Astrocyte (in vitro differentiated cells and primary cell): ENCODE measurements at places on chromosomes 12 and 14.
A peak's percentile ranks its signal among the peaks of the same experiment; 100 is the strongest.

- no peak for DNase-seq
Measured at GRCh38 chr12:31407562-31407961, 81.6 kb upstream of the SINHCAF start.

- peak; percentile 15 for DNase-seq
Measured at GRCh38 chr14:36214476-36215216, 38.1 kb upstream of the PTCSC3 start.

GRCh38 chr12:111389635-111390034 lies 16.1 kb upstream of the SH2B3 start:
- DNase-seq = no peak

DNA sequence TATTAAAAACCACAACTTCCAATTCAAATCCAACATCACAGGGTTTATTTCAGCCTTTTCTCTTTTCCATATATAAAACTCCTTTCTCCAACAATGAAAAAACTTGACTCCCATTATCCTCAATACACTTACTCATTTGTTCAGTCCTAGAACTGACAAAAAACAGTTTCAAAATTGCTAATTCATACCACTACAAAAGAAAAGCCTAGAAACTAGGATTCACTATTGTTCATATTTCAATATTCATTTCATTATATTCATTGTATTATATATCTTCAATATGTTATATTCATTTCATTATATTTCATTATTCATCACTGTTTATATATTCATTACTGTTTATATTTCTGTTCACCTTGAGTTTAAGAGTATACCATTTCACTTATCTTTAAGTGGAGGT lies 85.8 kb downstream of the NUMB start:
- DNase-seq = no peak

GRCh38 chr14:90691627-90692026 lies 124.6 kb downstream of the TTC7B start:
- DNase-seq = no peak

DNA sequence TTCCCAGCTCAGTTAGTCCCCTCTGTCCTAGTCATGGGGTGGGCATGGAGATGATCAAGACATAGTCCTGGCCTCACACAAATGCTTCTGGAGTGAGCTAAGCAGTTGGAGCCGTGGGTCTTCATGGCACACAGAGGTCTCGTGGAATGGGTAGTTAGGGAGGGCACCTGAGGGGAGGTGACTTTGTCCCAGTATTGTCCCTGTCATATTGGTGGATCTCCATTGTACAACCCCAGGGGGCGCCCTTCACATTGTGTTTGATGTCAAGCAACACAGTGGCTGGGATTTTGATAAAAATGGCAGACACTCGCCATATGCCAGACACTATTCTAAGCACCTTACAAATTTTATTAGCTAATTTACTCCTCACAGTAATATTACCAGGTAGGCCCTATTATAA lies 175.4 kb upstream of the LHX5 start:
- no peak for DNase-seq

DNA sequence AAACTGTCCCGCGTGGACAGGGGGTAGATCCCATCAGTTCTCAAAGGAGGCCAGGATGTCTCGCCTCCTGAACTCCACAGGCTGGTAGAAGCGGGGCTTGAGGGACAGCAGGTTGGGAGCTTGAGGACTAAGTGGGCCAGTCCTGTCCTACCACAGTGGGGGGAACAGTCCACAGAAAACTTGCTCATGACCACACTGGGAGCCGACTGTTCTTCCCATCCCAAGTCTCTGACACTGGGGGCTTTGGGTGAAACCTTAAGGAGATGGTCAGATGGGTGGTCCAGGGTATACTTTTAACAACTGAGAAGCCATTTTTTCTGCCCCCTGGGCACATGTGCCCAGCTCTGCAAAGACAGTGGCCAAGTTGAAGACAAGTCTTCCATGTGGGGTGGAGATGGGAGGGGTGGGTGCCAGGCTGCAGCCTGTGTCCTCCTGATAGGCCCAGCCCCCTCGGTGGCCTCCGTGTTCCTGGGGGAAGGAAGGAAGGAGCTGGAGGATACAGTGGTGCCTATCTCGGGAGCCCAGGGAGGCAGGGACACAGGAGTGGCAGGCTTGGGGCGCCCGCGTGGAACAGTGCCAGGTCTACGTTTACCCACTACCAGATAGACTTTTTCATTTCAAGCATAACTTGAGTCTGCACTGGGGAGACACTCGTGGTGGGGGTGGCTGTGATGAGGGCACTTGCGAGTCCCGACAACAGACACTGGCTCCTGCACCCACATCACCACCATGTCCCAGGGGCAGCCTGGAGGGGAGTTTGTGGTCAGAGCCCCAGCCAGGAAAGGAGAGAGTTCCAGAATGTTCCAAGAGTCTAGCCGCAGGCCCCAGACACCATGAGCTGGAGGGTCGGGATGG lies 14.7 kb downstream of the RHOF start:
- DNase-seq = no peak

DNA sequence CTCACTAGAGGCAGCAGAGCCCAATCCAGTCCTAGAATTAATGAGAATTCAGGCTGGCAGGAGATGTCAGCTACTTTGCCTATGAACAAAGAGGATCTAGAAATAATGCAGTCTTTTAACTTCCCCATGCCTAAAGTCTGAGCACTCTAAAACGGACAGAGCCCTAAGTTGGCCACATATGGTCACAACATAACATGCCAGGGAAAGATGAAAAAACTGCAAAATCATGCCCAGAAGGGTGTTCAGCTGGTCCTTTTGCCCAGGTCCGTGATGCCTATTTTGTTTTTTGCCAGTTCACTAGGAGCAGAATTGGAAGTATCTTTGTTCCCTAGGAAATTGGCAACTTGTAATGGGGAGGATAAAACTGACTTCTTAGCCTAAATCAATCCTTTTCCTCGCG lies 20.3 kb upstream of the LMNTD1 start:
- no peak for DNase-seq

DNA sequence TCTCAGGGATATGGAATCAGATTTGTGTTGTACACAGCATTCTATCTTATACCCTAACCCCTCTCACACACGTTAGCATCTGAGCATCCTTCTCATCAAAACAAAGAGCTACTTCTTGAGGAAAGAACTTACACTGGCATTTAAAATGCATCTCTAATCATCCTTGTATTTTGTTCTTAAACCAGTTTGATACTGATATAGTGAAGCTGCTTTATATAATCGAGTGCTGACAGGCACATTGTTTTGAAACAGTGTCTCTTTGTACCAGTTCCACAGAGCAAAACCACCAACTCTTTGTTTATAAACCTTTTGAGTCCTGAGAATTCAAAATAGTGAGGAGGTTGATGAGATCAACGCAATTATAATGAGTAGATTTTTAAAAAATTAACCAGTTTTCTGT lies 8.8 kb downstream of the GPR33 start:
- no peak for DNase-seq

DNA sequence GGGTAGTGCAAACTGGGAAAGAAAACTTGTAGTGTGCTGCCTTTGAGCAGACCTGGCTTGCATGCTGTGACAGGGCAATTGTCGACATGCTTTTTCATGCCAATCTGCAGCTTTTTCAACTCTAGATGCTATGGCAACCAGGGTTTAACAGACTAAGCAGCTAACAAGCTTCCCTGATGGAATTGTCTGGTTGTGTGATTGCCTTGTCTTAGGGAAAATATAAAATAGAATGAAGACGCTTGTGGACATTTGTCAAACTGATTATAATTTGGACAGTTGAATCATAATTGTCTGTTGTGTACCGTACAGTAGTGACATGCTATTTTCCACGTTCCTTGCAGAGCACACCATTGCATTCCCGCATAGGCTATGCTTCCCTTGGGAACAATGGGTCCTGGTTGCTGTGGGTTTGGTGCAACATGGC lies 113.0 kb downstream of the FOXG1 start:
- DNase-seq = no peak

DNA sequence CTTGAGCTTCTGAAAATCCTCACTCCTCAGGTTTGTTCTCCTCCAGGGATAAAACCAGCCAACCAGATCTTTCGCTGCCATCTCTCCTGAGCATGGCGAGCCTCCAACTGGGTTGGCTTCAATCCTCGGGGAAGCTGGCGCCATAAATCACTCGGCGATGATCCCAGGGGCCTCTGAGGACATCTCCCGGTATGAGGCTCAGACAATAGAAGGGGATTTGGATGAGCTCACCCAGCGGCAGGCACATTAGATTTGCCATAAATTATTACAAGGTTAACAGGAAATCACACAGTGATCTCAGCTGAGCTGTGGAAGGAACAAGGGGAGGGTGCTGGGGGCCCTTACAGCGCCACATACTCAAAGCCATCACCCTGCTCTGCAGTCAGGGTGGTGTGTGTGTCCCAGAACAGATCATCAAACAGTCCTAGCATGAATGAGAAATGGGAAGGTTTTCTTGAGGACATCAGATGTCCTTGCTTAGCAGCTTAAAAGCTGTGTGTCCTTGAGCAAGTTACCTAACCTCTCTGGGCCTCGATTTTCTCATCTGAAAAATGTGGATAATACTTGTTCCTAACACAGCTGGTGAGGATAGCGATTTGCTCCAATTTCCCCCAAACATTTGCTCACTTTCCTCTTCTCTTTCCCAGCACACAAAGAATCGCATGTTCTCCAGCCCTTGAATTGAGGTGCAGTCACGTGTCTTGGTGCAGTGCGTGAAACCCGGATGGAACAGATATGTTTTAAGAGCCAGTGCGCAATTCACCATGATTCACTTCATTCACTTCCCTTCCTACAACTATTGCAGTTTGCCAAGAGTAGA lies 142.8 kb downstream of the SCARB1 start:
- DNase-seq = peak; percentile 83

DNA sequence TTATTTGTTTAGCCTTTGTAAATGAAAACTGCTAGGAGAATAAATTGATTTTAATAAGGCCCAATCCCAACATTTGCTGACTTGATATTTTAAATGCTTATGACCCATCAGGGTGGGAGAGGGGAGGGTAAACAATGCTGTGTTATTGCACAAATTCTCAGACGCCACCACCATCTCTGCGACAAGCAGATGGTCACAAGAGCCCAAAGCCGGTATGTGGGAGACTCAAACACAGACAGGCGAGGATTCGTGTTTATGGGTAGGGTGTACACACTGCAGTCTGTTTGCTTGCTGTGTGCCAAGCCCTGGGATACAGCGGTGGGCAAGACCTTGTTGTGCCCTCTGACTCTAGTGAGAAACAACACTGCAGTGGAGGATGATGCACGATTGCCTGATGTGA lies 39.2 kb upstream of the PWP1 start:
- DNase-seq = no peak

DNA sequence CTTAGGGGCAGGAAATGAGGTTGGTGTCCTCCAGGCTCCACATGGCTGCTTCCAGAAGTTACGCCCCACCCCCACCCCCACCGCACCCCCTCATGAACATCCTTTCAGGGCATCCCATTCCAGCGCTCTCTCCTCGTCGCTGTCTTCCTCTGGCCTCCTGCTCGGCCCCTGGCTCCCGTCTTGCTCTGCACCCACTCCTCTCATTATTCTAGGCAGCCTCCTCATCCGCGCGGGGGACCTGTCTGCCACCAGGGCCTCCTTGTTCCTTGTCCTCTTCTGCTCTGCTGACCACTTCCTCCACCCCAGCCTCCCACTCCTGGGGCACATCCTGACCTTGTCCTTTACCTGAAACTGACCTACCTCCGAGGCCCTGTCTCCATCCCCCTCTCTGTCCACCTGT lies 29.8 kb upstream of the PLEKHG6 start:
- no peak for DNase-seq

DNA sequence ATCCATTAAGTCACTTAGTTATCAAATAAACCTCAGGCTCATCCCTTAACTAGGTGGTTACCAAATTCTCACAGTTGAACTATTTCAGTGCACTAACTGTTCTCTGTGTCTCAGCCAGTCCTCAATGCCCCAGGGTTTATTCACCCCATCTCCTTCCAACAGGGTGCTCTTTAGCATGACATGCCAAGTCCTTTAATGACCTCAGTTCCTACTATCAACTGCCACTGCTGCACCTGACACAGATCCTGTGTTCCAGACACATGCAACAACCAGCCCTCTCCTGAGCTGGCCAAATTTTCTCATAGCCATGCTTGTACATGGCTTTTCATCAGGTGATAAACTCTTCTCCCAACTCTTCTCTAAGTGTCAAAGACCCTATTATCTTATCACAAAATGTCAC lies 80.0 kb downstream of the ATXN2 start:
- no peak for DNase-seq

DNA sequence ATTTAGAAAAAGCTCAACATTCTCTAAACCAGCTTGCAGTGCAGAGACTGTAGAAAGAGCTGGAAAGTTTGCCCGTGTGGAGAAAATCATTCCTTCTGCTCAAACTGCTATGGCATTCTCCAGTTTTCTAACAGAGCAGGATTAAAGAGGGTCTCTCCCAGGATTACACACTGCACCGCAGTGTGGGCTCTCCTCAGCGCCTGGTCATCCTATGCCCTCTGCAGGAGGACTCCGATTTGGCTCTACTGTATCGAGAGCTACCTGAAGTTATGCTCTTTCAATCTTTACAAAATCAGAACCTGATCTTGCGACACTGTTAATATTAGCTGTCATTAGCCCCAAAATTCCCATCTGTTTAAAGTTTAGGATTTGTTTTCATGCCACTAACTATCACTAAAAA lies 33.0 kb downstream of the BHLHE41 start:
- DNase-seq = no peak

- peak; percentile 44 for DNase-seq
Measured at GRCh38 chr12:4118017-4118510, 155.5 kb upstream of the CCND2 start.

DNA sequence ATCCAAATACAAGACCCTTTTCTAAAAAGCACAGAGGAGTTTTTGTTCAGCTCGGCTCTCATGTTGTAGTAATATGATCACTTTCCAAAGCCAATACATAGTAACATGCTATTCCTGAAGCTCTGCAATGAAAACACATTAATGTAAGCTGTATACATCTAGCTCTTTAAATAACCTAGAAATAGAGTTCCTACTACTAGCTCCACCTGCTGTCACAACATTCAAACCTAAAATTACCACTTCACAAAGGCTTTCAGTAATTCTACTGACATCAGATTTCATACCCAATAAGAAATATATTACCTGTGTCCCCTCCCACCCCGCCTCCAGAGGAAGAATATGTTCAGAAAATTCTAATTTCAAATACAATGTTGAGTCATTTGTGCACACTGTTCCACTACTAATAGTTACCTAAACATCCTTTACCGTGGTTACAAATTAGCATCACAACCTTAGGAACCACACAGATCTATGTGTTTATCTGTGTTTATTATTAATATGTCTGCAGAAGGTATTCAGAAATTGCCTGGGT lies 17.8 kb downstream of the EFCAB11 start:
- no peak for DNase-seq

- peak; percentile 61 for DNase-seq
Measured at GRCh38 chr14:64095620-64096019, 198.6 kb downstream of the ESR2 start.

DNA sequence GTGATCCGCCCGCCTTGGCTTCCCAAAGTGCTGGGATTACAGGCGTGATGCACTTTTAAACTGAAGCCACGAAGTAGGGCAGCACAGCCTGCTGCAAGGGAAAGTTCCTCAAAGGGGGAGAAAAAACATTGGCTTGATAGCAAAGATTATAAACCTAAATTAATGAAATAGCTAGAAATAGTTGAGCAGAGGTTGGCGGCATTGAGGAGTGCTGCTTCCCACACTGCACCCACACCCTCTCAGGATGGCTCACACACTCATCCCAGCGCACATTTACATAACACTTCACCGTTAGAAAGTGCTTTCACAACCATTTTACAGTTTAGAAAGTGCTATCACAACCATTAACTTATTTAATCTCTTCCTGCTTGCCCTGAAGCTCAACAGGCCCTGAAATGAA lies 44.4 kb upstream of the TCL1A start:
- no peak for DNase-seq
